ENCODE measurements at places on chromosomes 7 and 10.

DNA sequence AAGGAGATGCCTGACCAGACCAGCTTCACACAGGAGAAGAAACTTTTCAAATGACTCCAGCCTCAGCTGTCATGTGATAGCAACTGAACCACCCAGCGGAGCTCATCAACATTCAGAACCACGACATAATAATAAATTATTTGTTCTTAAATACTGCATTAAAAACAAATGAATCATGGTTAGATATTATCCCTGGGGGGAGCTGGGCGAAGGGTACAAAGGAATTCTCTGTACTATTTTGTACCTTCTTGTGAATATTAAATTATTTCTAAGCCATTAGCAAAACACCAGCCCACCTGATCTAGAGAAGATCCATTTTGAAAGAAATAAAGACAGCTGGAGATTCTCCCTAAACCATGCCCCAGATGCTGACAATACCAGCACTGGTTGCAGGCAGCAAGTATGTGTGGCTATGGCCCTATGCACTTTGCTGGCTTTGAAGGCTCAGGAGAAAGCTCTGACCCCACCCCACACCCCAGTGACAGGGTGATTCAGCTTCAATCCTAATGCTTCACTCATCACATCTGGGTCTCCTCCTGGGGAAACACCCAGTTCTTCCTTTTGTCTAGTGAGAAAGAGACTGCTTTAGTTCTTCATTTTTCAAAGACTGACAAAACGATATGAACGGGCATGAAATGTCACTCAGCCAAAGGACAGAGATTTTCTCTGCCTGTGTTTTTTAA, 45.5 kb upstream of the NKX2-3 start:
- DNase-seq: no peak

- peak; percentile 64 for DNase-seq
Measured at GRCh38 chr10:93463723-93464476, 18.2 kb downstream of the MYOF start.

DNA sequence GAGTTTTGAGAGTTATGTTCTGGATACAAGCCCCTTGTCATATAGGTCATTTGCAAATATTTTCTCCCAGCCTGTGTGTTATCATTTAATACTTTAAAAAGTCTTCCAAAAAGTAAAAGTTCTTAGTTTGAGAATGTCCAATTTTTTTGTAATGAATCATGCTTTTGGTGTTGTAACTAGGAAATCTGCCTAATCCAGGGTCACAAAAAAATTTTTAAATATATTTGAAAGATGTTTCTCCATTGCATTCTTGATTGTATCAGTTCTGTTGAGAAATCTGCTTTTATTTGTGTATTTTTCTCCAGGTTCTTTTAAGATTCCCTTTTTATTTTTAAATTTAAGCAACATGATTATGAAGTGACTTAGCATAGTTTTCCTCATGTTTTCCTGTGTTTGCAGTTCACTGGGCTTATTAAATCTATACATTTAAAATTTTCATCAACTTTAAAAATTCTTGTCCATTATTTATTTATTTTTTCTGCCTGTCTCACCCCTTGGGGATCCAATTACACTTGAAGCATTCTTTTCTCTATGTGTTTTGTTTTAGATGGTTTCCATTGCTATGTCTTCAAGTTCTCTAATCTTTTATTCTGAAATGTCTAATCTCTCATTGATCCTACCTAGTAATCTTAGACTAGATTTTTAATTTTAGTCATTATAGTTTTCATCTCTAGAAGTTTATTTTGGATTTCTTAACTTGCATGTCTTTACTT, 47.0 kb downstream of the CCDC71L start:
- DNase-seq: peak; percentile 36

GRCh38 chr10:60985951-60986350, 42.0 kb upstream of the RHOBTB1 start:
- no peak for DNase-seq

DNA sequence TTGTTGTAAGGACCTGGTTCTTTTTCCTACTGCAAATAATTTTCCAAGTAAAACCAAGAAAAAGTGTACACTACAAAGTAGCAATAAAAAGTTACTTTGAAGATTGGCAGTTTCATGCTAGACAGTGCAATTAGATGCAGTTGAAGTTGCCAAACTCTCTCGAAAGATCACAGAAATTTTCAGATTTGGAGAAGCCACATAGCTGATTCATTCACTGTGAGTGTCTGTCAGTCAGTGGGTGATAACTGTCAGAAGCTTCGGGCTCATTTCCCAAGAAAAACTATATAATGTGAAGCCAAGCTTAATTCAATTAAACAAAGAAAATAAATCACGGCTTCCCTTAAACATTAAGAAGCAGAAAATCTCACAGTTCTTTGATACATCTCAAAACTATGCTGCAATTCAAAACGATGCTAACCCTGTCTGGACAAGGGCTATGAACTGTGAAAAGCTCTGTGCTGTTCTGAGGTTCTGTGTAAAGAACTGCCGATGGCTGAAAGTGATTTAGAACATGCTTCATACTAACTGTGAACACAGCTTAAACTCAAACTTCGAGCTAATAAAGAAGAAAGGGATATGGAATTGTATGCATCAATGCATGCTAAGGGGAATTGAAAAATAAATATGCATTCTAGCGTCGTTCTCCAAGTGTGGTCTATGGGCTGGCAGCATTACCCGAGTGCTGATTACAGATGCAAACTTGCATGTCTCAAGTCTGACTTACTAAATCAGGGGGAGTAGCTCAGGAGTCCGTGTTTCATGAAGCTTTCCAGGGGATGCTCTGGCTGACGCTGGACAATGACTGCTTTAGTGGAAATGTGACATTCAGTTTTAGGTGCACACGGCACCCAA, 557.4 kb downstream of the CALN1 start:
- no peak for DNase-seq

DNA sequence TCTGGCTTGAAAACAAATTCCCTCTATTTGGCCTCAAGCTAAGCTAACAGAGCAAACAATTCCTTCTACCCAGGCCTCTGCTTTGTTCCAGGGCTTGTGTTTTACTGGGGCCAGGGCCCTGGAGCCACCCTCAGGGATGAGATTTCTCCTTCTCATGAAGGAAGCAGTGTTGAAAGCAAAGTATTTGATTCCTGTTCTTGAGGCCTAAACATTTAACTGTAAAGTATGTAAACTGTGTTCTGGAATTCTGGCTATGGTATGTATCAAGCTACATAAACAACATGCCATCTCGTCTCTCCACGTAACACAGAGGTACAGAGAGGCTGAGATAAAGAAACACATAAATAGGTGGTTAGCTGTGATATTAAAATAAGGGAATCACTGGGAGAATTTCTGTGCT, 81.8 kb downstream of the HERPUD2 start:
- peak; percentile 14 for DNase-seq

- no peak for DNase-seq
Measured at GRCh38 chr10:52665821-52666220, 106.8 kb downstream of the MBL2 start.

Data from fibroblast of skin of back (primary cell).